ENCODE measurements at places on chromosomes 7 and 10. TPM values are rescaled to one million over a fixed set of nuclear protein-coding genes. Genes with fewer than 3 reads are reported as not detected.

DNA sequence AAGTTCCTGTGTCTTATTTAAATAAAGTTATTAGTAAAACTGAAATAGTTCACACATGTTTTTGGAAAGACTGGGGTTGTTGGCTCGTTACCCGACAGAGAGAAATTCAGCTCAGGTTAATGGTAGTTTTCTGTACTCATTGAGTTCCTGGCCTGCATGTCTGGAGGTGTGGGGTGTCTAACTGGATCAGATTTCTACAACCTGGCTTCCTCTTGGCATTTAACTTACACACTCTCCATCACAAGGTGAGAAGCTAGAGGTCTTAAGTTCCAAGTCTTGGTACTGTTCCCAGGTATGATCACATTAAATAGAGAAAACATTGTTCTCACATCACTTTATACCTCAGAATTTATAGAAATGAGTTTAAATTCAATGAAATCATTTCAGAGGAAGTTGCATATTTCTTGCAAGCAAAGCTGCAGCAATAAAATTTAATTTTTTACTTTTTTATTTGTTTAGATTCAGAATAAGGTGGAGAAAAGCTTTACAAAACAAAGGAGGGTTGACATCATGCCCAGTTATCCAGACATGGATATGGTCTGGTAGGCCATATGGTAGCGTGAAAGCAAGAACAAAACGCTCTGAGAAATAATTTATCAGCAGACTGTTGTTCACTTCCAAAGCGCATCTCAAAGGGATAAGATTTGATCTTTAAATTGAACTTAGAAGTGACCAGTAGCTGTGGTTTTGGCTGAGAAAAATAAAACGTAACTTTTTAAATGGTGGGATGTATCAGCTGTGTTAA lies 120.6 kb downstream of the GLCCI1 start:
- H3K27ac ChIP-seq, result no peak overlapping the region
- no peak for DNase-seq
- no peak overlapping the region for H3K4me3 ChIP-seq
- H3K36me3 ChIP-seq, result peaks cover 24% of the 10 kb centered on the region
- H3K27me3 ChIP-seq, result no peaks in the 10 kb centered on the region

STRA8 gene
- not detected for total RNA-seq

DNA sequence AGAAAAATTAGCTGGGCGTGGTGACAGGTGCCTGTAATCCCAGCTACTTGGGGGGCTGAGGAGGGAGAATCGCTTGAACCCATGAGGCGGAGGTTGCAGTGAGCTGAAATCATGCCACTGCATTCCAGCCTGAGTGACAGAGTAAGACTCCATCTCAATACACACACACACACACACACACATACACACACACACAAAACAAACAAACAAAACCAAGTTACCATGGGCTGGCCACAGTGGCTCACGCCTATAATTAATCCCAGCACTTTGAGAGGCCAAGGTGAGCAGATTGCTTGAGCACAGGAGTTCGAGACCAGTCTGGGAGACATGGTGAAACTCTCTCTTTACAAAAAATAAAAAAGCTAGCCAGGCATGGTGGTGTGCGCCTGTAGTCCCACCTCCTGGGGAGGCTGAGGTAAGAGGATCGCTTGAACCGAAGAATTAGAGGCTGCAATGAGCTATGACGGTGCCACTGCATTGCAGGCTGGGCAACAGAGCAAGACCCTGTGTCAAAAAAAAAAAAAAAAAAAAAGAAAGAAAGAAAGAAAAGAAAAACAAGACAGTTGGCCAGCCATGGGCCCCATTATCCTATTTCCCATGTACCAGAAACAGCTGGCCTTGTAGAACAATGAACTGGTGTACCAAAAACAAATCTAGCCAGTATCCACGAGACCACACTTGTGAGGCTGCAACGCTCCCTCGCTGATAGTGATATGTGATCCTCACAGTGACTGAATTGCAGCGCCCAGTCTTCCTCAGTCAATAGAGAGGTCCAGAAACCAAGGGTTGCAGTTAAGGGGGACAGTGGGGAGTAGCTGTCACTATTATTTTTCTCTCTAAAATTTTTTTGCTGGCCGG lies 6.6 kb upstream of the AGFG2 start:
- no peak overlapping the region for H3K27ac ChIP-seq
- H3K36me3 ChIP-seq, result no peaks in the 10 kb centered on the region
- H3K4me1 ChIP-seq, result no peaks in the 10 kb centered on the region
- H3K27me3 ChIP-seq, result no peaks in the 10 kb centered on the region
- no peak overlapping the region for H3K4me3 ChIP-seq

BAIAP2L1 gene
- 21.1 TPM for total RNA-seq

PTF1A gene
- total RNA-seq, result not detected
